ENCODE measurements at places on chromosomes 7 and 10. TPM values are rescaled to one million over a fixed set of nuclear protein-coding genes. Genes with fewer than 3 reads are reported as not detected.
A peak's percentile ranks its signal among the peaks of the same experiment; 100 is the strongest.

GRCh38 chr10:80046629-80047441 is 31.6 kb upstream of the TMEM254 start:
- DNase-seq: peak; percentile 71
- no peaks in the 10 kb centered on the region for H3K27me3 ChIP-seq
- no peak overlapping the region for H3K27ac ChIP-seq
- no peaks in the 10 kb centered on the region for H3K4me1 ChIP-seq
- no peak overlapping the region for H3K4me3 ChIP-seq
- no peaks in the 10 kb centered on the region for H3K36me3 ChIP-seq

- no peaks in the 10 kb centered on the region for H3K27me3 ChIP-seq
- no peaks in the 10 kb centered on the region for H3K4me1 ChIP-seq
- no peaks in the 10 kb centered on the region for H3K36me3 ChIP-seq
Observed at GRCh38 chr7:81366546-81366945, 403.3 kb downstream of the HGF start.

GRCh38 chr7:98616381-98617050 is 569 bp upstream of the NPTX2 start:
- H3K4me3 ChIP-seq: no peak overlapping the region
- H3K27me3 ChIP-seq: peaks cover 20% of the 10 kb centered on the region
- no peak for DNase-seq
- no peak overlapping the region for H3K27ac ChIP-seq
- no peaks in the 10 kb centered on the region for H3K36me3 ChIP-seq

DNA sequence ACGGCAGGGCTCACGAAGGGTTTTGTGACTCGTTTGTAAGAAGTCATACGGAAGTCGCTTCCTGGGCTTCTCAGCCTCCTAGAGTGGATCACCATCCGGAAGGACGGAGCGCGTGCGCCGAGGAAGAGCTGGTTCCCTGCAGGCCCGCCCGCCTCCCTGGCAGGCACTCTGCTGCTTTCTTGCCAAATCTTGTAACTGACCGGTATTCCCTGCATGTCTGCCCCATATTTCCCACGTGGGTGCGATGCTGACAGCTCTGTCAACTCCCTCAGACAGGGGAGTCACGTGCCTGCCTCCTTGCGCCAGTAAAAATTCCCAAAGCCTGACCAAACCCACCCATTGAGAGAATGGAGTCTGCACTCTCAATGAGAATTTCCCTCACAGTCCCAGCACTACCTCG is 12.7 kb downstream of the SHH start:
- no peak overlapping the region for H3K27ac ChIP-seq
- H3K4me3 ChIP-seq: no peak overlapping the region
- peaks cover 19% of the 10 kb centered on the region for H3K4me1 ChIP-seq
- H3K27me3 ChIP-seq: peaks cover 38% of the 10 kb centered on the region

GRCh38 chr10:124892031-124892430 is 49.9 kb upstream of the ZRANB1 start:
- no peaks in the 10 kb centered on the region for H3K36me3 ChIP-seq
- H3K27ac ChIP-seq: no peak overlapping the region
- H3K27me3 ChIP-seq: no peaks in the 10 kb centered on the region
- H3K4me3 ChIP-seq: no peak overlapping the region
- H3K4me1 ChIP-seq: no peaks in the 10 kb centered on the region
- DNase-seq: no peak

- H3K4me3 ChIP-seq: no peak overlapping the region
- no peaks in the 10 kb centered on the region for H3K27me3 ChIP-seq
- no peaks in the 10 kb centered on the region for H3K36me3 ChIP-seq
- H3K4me1 ChIP-seq: peaks cover 9% of the 10 kb centered on the region
Observed at GRCh38 chr10:35635576-35635975, 6.5 kb downstream of the FZD8 start.

DNA sequence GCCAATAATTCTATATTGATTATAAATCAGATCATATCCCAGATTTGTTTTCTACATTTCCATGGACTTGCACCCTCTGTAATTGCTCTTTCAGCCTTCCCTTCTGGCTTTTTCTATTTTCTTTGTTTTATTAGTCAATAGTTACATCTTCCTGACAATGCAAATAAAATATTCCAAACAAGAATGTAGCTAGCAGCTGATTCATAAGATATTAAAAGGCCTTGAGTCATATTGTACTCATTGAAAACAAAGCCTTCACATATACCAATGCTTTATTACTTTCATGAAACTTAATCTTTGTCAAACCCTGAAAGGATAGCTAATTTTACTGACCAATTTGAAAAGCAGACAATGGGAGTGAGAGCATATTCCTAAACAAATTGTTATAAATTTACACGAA is 10.7 kb upstream of the SFMBT2 start:
- H3K27ac ChIP-seq: no peak overlapping the region
- H3K4me3 ChIP-seq: no peak overlapping the region
- H3K36me3 ChIP-seq: no peaks in the 10 kb centered on the region
- DNase-seq: no peak
- H3K27me3 ChIP-seq: peaks cover 21% of the 10 kb centered on the region

DNA sequence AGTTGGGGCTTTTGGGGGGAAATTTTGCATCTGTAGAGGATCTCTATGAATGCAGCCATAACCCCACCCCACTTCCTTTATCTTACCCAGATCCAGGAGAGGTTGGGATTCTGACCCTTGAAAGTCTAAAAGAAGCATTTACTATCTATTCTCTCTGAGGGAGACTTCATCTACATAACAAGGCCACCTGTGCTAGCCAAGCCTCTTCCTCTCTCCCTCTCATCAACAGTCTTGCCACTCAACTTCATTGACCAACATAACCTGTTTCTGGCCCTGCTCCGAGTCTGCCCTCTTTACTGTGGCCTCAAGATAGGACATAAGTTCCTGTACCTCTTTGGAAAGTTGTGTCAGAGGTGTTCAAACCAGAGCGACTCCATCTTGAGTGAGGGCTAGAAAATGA is 19.4 kb downstream of the TUBAL3 start:
- no peaks in the 10 kb centered on the region for H3K27me3 ChIP-seq
- no peak for DNase-seq
- H3K27ac ChIP-seq: no peak overlapping the region
- H3K4me1 ChIP-seq: no peaks in the 10 kb centered on the region

DNA sequence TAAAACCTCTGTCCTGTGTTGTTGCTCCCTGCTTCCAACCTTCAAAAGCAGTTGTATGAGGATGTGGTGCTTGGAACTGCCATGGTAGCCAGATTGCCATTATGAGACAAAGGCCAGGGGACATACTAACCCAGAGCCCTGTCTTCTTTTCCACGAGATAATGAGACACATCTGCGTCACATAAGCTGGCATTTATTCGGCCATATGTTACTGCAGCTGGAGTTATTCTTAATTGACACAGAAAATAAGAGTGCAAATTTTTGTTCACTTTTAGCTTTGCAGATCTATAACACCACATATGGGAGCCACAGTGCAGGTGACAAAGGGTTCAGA is 15.5 kb upstream of the PDLIM1 start:
- no peaks in the 10 kb centered on the region for H3K27me3 ChIP-seq
- no peak overlapping the region for H3K4me3 ChIP-seq
- H3K27ac ChIP-seq: no peak overlapping the region
- H3K4me1 ChIP-seq: peaks cover 58% of the 10 kb centered on the region

- no peaks in the 10 kb centered on the region for H3K36me3 ChIP-seq
- no peak overlapping the region for H3K4me3 ChIP-seq
- H3K4me1 ChIP-seq: no peaks in the 10 kb centered on the region
- peak overlapping the region; percentile 36 for H3K27ac ChIP-seq
- no peak for DNase-seq
Observed at GRCh38 chr10:67790534-67791408, 47.2 kb downstream of the DNAJC12 start.

GRCh38 chr10:89837165-89838043 is 136.0 kb downstream of the KIF20B start:
- no peak overlapping the region for H3K27ac ChIP-seq
- no peaks in the 10 kb centered on the region for H3K4me1 ChIP-seq
- no peaks in the 10 kb centered on the region for H3K36me3 ChIP-seq

DNA sequence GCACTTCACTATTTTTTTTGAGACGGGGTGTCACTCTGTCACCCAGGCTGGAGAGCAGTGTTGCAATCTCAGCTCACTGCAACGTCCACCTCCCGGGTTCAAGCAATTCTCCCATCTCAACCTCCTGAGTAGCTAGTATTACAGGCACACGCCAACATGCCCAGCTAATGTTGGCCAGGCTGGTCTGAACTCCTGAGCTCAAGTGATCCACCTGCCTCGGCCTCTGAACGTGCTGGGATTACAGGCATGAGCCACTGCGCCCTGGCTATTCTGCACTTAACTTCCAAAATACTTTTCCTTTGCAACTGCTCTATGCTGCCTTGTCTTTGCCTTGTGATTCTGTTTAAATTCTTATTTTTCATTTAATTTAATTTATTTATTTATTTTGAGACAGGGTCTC is 67.0 kb upstream of the ZNF479 start:
- DNase-seq: no peak
- no peak overlapping the region for H3K4me3 ChIP-seq
- H3K27me3 ChIP-seq: no peaks in the 10 kb centered on the region
- no peaks in the 10 kb centered on the region for H3K36me3 ChIP-seq

DNA sequence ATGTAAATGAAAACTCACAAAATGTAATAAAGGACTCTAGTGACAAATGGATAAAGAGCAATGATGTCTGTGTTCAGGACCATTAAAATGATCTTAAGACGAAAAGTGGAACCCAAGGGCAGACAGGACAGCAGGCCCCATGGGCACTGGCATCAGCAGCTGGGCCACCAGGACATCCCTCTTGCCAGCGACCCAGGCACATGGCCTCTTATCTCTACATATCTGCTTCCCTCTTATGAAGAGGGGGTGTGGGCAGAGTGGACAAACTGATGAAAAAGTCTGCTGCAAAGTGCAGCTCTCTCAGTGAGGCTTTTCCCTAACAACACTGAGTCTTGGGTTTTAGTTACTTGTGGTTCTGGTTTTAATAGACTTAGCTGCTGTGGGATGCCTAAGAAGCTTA is 44.8 kb upstream of the ANKRD1 start:
- H3K27me3 ChIP-seq: peaks cover 5% of the 10 kb centered on the region
- no peak for DNase-seq
- H3K4me3 ChIP-seq: no peak overlapping the region
- H3K27ac ChIP-seq: no peak overlapping the region

DNA sequence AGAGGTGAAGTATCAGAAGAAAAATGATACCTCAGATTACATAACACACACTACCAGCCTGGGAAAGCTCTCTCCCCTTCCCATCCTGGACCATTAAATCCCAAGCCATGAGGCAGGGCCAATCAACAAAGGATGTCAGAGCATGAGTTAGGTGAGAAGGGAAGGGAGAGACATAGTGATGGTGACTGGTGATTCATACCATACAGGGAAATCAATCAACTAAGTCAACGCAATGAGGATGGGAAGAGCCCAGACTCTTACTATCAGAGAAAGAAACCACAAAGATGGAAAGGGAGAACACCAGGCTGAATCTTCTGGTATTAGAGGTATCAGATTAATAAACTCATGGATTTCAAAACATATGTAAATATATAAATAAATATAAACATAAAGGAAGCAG is 185.4 kb downstream of the KMT2E start:
- no peak for DNase-seq
- H3K4me1 ChIP-seq: peaks cover 10% of the 10 kb centered on the region
- H3K36me3 ChIP-seq: peaks cover 12% of the 10 kb centered on the region

DNA sequence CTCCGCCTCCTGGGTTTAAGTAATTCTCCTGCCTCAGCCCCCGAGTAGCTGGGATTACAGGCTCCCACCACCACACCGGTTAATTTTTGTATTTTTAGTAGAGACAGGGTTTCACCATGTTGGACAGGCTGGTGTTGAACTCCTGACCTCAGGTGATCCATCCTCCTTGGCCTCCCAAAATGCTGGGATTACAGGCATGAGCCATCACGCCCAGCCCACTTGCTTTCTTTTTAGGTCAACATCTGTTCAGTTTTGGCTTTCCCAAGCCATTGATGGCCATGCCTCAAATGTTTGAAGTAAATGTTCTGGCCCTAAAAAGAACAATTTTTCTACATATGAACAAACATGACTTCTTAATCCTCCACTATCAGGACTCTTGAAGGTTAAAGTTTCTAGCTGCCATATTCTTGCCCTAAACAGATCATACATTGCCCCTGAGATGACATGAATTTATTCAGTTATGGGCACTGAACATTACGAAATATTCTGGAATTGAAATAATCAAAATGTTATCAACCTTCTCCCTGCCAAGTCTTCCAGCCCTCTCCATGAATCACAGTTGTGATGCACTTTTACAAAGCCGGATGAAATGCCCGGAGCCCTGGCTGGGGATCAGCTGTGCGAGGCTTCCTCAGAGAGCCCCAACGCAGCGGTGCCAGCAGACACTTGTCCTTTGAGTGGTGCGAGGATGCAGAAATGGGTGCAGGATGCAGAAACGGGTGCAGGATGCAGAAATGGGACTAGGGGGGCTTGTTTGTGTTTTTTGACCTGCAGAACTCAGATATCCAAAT is 2.9 kb downstream of the MRLN start:
- DNase-seq: no peak
- no peaks in the 10 kb centered on the region for H3K36me3 ChIP-seq
- no peaks in the 10 kb centered on the region for H3K4me1 ChIP-seq
- H3K27me3 ChIP-seq: peaks cover 9% of the 10 kb centered on the region
- H3K27ac ChIP-seq: no peak overlapping the region

GRCh38 chr7:89798599-89798996 is 355.7 kb upstream of the STEAP1 start:
- no peak overlapping the region for H3K27ac ChIP-seq
- H3K27me3 ChIP-seq: no peaks in the 10 kb centered on the region
- no peaks in the 10 kb centered on the region for H3K4me1 ChIP-seq
- no peaks in the 10 kb centered on the region for H3K36me3 ChIP-seq
- H3K4me3 ChIP-seq: no peak overlapping the region

- H3K27ac ChIP-seq: no peak overlapping the region
- no peaks in the 10 kb centered on the region for H3K27me3 ChIP-seq
- DNase-seq: no peak
- H3K4me1 ChIP-seq: no peaks in the 10 kb centered on the region
Observed at GRCh38 chr10:23070913-23071218, 24.5 kb upstream of the MSRB2 start.

GRCh38 chr7:74173074-74173473 is 1.1 kb upstream of the EIF4H start:
- H3K4me3 ChIP-seq: peak overlapping the region; percentile 79
- peaks cover 26% of the 10 kb centered on the region for H3K36me3 ChIP-seq

- H3K4me1 ChIP-seq: no peaks in the 10 kb centered on the region
- peaks cover 36% of the 10 kb centered on the region for H3K36me3 ChIP-seq
- no peak for DNase-seq
- no peak overlapping the region for H3K4me3 ChIP-seq
- no peak overlapping the region for H3K27ac ChIP-seq
Observed at GRCh38 chr10:110233846-110234245, 26.4 kb downstream of the MXI1 start.

GRCh38 chr7:105365541-105366534 is 22.9 kb downstream of the SRPK2 start:
- H3K27ac ChIP-seq: no peak overlapping the region
- DNase-seq: no peak
- H3K4me1 ChIP-seq: peaks cover 12% of the 10 kb centered on the region
- no peak overlapping the region for H3K4me3 ChIP-seq
- H3K27me3 ChIP-seq: no peaks in the 10 kb centered on the region
- no peaks in the 10 kb centered on the region for H3K36me3 ChIP-seq

- no peaks in the 10 kb centered on the region for H3K4me1 ChIP-seq
- H3K4me3 ChIP-seq: no peak overlapping the region
Observed at GRCh38 chr10:53597835-53598251, 825.3 kb upstream of the MBL2 start.

The CHCHD2 gene
- 976 TPM for total RNA-seq

The SFMBT2 gene
- total RNA-seq: 13.6 TPM

The MMRN2 gene
- 2.0 TPM for total RNA-seq

The IL2RA gene
- 1.1 TPM for total RNA-seq

The FRMD4A gene
- total RNA-seq: 4.3 TPM

The AGAP9 gene
- total RNA-seq: 6.2 TPM

The PNLIPRP3 gene
- not detected for total RNA-seq

The KCNH2 gene
- total RNA-seq: 368 TPM

The MSANTD7 gene
- 27.2 TPM for total RNA-seq

The MORN4 gene
- total RNA-seq: 12.1 TPM

The LIPJ gene
- not detected for total RNA-seq

The SORCS1 gene
- total RNA-seq: 2.7 TPM

The CFAP70 gene
- total RNA-seq: 0.86 TPM

Measured in K562 (cell line).